ENCODE measurements at places on chromosomes 6 and 20.
A peak's percentile ranks its signal among the peaks of the same experiment; 100 is the strongest.

DNA sequence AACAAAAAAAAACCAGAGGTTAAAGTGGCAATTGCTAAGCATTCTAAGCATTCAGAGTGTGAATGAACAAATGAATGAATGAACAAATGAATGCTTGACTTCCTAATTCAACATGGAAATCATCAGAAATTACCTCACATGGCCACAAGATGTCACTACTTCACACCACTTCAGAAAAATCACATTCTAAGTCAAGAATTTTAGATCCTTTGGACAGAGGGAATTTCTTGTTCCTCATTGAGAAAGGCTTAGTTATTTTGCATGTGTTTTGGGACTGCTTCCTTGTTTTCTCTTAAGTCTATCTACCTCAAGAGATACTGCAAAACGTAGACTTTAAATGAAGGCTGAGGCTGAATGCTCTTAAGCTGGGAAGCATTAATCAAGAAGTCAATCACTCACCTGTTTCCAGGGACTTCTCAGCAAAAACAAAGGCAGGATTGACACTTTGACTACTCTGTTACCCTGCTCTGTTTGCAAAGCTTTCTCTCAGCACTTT is 120.2 kb downstream of the MBOAT1 start:
- DNase-seq: peak; percentile 92

GRCh38 chr6:141501616-141502015 is 631.1 kb upstream of the GJE1 start:
- DNase-seq: no peak

DNA sequence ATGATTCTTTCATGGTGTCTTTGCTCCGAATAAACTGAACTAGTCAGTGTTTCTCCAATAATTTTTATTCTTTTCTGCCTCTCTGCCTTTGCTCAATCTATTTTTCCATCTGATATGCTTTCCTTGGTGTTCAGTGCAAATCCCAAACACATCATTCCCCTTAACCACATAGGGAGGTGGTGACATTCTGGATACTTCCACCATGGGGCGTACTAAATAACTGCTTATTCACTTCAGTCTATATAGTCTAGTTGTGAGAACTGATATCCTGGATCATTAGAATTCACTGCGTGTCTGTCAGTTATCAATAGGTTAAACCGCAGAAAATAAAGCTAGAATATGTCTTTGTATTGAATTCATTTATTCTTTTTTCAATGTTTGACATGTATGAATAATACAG is 83.1 kb downstream of the KCNQ5 start:
- no peak for DNase-seq

DNA sequence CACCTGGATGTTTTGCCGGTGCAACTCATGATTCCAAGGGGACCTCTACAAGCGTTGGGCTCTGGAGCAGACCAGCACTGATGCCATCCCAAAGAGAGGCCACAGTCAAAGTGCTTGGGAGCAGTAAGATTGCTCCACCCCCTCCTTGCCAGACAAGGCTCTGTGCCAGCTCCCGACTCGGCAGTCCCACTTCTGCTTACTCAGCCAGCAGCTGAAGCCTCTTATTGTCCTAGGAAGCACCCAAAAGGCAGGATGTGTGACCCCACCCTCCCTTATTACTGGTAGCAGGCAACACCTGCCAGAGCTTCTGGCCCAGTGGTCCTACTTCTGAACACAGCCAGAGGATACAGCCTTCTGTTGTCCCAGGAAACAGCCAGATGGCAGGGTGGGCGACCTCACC is 614.2 kb downstream of the TENT5A start:
- no peak for DNase-seq

DNA sequence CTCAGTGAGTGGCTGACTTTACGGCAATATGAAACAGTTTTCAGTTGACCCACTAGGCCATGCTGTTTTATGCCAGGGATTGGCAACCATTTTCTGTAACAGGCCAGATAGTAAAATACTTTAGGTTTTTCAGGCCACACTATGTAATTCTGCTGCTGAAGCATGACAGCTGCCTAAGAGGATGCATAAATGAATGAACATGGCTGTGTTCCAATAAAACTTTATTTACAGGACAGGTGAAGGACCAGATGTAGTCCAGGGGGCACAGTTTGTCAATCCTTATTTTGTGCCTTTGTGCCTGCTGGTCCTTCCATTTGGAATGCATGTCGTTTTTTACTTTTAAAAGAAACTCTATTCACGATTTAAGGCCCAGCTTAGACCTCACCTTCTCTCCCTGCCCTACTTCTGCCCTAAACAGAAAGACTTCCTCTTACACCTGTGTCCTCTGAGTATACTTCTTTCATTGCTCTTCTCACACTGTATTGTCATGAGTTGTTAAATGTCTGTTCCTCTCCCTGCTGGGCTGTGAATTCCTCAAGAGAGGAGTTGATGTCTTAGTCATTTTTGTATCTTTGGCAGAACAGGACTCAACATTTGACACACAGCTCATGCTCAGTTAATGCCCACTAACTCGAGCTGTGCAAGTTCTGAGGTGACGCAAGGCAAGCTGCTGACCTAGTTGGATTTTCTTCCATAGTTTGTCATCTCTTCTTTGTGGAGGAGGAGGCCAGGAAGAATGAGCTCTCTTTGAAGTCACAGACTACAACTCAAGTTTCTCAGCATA is 90.1 kb upstream of the MAP7 start:
- DNase-seq: no peak

DNA sequence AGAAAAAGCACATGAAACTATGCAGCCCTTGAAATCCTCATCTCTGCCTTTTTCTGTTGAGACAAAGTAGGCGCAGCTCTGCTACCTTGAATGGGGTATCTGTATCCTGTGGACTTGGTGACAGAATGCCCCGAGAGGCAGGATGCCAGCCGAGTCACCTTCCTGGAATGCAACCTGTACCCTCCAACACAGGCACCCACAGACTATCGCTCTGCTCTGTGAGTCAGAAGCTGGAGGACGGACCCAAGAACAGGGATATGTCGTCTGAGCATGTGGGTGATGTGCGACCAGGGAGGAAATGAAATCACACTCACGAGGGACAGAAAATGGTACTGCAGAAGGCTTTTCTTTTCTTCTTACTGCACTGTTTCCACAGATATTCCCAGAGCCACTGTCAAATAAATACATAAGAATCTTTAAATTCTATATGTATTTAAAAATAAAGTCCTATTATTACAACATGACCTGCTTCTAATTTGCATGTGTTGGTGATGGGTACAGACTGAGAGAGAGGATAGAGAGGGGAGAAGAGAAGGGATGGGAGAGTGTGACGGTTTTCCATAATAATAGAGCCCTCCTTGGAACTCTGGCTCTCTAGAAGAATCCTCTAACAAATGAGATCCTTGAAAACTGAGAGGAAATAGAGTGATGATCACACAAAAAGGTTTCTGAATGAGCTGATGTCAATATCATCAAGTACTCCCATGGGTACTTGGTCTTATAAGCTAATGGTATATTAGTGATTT is 308.1 kb downstream of the FOXC1 start:
- no peak for DNase-seq

DNA sequence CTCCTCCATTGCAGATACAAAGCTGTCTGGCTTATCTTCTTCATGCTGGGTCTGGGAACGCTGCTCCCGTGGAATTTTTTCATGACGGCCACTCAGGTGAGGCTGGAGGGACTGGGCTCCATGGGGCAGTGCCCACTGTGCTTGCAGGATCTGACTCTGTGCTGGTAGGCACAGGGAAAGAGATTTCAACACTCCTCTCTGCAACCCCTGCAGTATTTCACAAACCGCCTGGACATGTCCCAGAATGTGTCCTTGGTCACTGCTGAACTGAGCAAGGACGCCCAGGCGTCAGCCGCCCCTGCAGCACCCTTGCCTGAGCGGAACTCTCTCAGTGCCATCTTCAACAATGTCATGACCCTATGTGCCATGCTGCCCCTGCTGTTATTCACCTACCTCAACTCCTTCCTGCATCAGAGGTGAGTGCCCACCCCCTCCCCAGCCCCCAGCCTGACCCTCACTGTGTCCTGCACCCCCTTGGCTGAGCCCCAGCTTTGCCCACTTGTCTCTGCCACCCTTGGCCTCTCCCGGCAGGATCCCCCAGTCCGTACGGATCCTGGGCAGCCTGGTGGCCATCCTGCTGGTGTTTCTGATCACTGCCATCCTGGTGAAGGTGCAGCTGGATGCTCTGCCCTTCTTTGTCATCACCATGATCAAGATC is 6.1 kb downstream of the SLC29A1 start:
- no peak for DNase-seq

DNA sequence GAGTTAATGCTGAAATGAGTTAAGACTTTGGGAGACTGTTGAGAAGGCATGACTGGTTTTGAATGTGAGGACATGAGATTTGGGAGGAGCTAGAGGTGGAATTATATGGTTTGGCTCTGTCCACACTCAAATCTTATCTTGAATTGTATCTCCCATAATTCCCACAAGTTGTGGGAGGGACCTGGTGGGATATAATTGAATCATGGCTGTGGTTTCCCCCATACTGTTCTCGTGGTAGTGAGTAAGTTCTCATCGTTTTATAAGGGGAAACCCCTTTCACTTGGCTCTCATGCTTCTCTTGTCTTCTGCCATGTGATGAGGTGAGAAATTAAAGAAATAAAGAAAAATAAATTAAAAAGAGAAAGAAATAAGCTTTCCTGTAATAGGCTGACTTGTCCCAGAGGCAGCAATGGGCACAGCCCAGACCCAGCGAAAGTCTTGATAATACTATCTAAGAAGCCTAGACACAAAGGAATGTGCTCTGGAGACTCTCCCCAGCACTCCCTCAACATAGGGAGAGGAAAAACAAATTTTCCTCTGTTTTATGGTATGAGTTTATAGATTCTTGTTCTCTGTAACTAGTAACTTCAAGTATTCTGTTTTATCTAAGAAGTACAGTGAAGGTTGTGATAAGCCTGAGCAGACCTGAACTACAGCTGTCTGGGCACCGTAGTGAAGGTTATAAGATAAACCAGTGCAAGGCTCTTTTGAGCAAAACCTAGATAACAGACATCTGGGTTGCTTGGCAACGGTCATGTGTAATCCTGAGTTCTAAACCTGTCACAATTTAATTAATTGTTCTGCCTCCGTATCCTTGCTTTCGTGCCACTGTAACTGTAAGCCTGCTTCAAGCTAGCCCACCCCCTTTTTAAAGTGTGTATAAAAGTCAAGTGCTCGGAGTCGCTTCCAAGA is 88.9 kb upstream of the ECI2 start:
- DNase-seq: no peak

GRCh38 chr20:14410869-14411555 is 73.6 kb upstream of the FLRT3 start:
- DNase-seq: no peak

- DNase-seq: no peak
Observed at GRCh38 chr6:45658400-45658799, 280.7 kb upstream of the SUPT3H start.

DNA sequence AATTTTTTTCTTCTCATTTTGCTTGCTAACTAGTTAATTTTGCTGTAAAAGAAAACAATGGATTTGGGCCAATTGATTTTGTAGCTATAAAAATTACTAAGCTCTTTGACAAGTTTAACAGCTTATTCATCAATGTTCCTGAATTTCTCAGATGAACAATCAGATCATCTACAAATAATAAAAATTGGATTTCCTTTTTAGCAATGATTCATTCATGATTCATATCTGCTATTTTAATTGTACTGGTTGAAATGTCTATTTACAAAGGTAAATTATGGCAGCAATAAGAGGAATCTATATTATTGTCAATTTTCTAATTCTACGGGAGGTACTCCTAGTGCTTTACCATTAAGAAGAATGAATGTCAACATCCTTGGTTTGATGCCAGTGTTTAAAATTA is 178.8 kb upstream of the BTBD3 start:
- DNase-seq: peak; percentile 20

DNA sequence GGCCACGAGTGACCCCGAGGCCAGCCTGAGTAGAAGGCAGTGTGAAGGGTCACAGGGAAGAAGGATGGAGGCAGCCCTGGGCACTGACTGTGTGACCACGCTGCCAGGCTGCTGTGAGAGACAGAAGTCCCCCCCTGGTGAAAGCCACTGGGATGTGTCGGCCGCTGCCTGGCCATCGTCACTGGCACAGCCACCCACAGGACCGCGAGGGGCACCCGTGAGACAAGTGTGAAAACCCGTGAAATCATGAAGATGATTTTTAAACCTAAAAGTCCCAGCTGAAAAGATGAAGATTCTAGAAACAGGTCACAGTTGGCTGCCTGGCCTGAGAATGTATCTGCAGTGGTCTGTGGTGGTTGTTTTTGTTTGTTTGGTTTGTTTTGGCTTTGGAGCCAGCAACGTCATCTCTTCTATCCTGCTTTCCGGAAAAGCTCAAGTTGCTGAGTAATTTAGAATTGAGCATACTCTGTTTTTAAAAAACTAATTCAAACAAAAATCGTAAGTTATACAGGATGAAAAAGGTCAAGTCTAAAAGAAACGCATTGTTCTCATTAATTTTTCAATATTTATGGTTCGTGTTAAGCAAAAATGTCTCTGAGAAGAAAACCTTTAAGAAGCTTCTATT is 94.7 kb downstream of the HUS1B start:
- no peak for DNase-seq

DNA sequence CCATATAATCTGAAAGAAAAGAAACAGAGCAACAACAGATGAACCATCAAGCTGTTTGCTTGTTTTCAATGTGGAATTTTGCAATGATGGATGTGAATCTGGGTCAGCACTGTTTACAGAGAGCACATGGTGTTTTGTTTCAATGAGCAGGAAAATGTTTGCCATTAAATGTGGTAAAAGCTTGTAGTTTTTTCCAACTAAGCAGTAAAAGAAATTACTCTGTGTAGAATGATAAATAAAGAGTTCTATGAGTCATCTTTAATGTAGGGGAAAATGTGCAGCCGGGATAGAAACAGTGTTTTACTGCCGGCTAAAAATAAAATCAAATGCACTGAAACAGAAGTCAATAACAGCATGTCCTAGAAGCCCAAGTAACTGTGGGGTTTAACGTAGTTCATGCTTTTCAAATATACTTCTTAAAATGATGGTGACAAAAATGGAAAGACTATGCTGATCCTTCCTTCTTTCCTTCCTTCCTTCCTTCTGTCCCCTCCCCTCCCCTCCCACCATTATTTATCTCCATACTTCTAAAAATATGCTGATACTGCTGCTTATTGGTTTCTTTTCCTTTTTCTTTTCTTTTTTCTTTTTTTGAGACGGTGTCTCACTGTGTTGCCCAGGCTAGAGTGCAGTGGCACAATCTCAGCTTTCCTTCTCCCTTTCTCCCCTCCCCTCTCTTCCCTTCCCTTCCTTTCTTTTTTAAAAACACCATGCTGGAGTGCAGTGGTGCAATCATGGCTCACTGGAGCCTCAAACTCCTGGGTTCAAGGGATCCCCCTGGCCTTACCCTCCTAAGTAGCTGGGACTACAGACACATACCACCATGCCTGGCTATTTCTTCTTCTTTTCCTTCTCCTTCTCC is 6.3 kb upstream of the NAA20 start:
- peak; percentile 40 for DNase-seq

- no peak for DNase-seq
Observed at GRCh38 chr20:59806578-59806975, 126.9 kb downstream of the SYCP2 start.

DNA sequence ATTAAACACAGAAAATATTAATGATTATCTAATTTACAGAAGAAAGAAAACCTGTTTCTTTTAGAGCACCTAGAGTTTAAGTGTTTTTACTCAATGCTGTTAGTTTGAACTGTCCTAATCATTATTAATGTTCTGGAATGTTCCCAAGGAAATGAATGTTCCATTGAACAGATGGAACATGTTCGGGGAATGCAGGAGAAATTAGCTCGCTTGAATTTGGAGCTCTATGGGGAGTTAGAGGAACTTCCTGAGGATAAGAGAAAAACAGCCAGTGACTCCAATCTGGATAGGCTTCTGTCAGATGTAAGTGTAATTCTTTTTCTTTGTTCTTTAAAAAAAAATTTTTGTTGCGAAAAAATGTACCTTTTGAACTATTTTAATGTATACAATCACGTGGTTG is 10.8 kb upstream of the ECT2L start:
- no peak for DNase-seq

GRCh38 chr6:78810146-78810545 is 57.2 kb upstream of the IRAK1BP1 start:
- DNase-seq: peak; percentile 21
